ENCODE measurements at places on chromosomes 6 and 20.

GRCh38 chr20:62621251-62622110, 20.8 kb upstream of the SLCO4A1 start:
- DNase-seq = peak; percentile 77

GRCh38 chr6:103750603-103751002, 1109.1 kb downstream of the HACE1 start:
- DNase-seq = no peak

GRCh38 chr6:15987569-15987968, 141.3 kb upstream of the MYLIP start:
- no peak for DNase-seq

- no peak for DNase-seq
Observed at GRCh38 chr6:49050584-49050983, 412.5 kb downstream of the MMUT start.

DNA sequence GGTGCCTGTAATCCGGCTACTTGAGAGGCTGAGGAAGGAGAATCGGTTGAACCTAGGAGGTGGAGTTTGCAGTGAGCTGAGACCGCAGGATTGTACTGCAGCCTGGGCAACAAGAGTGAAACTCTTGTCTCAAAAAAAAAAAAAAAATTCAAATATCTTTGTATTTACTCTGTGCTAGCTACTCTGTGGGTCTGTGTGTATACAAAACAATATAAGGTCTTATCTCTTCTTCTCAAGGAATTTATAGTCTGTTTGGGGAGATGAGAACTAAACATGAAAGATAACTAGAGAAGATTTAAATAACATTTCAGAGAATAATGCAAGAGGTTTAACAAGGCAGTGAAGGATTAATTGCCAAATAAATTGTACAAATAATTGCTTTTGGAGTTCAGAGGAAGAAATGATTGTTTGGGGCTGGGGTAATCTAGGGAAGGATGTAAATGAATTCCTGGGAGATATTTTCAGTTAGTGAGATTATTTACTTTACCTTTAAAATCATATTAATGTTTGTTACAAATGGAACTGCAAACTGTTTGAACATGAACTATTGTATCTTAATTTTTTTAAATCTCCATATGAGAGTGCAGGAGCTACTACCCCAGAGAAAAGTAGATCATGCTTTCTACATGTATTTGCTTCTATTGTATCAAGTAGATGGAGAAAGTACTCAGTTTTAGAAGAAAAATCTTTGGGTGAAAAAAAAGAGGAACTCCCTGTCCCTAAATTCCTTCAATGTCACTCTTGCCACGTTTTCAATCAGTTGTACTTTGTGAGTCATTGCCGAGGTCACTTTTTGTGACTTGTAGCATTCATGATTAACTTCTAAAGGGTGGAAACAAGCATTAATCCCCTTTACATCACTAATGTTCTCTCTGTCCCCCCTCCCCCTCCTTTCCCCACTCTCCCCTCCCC, 39.0 kb downstream of the NCOA3 start:
- DNase-seq = no peak

GRCh38 chr6:144219056-144219685, 66.0 kb upstream of the UTRN start:
- DNase-seq = peak; percentile 65

DNA sequence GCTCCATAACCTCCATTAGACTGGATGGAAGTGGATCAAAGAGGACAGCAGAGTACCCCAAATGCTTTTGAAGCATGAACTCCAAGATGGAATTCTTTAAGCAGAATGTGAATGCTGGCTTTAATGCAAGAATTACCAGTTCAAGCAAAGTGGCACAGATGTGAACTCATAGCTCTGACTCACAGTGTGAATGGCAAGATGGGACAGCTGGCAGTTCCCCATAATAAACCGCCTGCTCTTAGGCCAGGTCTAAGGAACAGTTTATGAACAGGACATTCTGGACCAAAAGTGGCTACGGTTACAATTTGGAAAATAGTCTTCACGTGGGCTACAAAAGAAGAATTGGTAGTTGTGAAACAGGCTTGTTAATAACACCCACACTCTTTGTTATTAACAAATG, 76.5 kb downstream of the SPTLC3 start:
- no peak for DNase-seq

DNA sequence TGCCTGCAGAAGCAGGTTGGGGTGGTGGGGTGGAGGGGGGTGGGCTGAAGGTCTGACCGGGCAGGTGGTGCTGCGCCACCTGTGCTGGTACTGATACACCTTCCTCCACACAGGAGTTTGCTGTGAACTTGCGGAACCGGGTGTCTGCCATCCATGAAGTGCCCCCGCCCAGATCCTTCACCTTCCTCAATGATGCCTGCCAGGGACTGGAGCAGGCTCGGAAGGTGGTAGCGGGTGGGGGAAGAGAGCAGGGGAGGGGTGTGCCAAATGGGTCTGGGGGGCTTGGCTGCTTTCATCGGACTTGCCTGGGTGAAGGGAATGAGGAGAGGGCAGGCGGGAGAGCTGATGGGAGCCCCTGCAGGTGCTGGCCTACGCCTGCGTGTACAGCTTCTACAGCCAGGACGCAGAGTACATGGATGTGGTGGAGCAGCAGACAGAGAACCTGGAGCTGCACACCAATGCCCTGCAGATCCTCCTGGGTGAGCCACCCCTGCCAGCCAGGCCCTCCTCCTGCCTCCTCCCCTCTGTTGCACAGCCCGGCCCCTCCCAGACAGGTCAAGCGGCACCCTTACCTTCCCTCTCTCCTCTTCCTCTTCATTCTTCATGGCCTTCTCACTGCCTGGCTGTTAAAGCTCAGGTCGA, 6.7 kb downstream of the DNPH1 start:
- no peak for DNase-seq

- no peak for DNase-seq
Observed at GRCh38 chr20:13857961-13858360, 73.1 kb downstream of the NDUFAF5 start.

- DNase-seq = peak; percentile 63
Observed at GRCh38 chr6:127547215-127547614, 28.1 kb upstream of the MTCL3 start.

DNA sequence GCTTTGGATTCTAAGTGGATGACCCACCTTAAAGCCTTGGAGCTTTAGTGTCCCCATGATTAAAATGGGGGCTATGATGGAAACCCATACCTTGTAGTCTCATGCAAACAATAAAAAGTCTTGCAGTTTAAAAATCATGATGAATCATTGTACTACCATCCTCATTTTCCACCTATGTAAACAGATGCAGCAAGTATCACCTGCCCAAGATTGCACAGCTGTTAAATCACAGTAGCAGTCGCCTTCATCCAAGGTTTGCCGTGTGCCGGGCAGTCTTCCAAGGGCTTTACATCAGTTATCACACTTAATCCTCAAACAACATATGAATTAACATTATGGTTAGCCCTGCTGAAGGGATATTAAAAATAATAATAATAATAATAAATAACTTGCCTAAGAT, 210.3 kb downstream of the FOXA2 start:
- no peak for DNase-seq

- DNase-seq = peak; percentile 93
Observed at GRCh38 chr6:107493158-107494057, 3.5 kb downstream of the SOBP start.

DNA sequence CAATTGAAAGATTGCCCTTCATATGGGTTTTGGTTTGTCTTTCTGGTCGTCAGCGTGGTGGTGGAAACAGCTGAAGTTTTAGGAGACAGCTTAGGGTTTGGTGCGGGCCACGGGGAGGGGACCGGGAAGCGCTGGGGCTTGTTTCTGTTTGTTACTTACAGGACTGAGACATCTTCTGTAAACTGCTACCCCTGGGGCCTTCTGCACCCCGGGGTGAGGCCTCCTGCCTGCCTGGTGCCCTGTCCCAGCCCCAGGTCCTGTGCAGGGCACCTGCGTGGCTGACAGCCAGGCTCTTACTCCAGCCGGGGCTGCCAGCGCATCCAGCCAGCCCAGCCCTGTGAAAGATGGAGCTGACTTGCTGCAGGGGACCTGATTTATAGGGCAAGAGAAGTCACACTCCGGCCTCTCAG, 22.8 kb downstream of the NPEPL1 start:
- no peak for DNase-seq

DNA sequence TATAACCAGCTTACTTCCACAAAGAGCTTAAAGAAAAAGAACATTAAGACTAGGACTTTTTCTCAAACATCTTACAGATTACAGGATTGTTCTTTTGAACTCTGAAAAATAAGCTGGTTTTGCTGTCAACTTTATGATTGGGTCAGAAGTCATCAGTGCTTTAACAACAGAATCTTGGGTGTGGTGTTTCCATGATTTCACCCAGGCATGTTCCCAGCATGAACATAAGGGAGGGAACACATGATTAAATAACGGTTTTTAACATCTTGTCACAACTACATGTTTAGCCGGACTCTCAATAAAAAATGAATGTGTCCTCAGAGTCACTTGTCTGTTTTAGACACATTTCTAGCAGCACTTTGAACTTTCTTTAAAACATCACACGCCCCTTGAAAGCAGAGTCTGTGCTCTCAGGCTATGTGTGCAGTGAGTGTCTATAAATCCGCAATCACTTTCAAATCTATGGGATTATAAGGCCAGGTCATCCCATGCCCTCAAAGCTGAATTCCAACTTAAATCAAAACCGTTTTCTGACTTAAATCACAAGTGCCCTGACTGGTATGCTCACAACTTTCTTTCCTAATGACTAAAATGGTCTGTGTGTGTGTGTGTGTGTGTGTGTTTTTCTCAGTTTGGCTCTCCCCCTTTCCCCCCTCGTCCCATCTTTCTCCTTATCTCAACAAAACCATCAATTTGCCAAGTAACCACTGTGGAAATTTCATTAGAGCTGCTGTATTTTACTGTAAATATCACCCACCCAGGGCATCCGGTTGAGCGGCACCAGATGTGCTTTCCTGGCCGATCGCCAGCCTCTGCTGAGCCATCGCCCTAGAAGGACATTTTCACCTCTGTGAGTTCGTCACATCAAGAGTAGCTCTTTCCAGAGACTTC, 216.8 kb upstream of the DTNBP1 start:
- peak; percentile 79 for DNase-seq

DNA sequence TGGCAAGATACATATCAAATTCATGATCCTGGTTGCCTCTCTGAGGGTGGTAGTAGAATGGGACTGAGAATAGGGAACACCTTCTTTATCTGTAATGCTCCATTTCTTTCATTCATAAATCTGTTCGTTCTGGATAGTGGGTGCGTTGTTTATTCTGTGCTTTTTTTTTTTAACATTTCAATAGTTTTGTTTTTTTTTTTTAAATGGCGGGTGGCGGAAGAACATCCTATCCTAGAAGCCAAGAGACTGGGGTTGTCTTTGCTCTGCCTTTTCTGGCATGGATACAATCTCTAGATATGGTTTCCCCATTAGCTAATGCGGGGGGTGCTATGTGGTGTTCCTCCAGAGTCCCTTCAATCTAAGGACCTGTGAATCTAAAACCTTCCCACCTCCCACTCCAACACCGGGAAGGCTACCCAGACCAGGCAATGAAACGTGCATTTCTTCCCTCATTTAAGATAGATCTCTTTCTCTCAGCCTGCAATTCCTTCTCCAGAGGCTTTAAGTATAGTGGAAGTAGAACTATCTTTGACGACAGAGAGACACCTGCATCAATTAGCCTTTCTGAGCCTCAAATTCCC, 883 bp upstream of the CCDC28A start:
- peak; percentile 49 for DNase-seq

- no peak for DNase-seq
Observed at GRCh38 chr6:3531481-3531880, 74.6 kb upstream of the SLC22A23 start.

GRCh38 chr20:44646023-44646640, 5.4 kb downstream of the ADA start:
- DNase-seq = no peak

- peak; percentile 30 for DNase-seq
Observed at GRCh38 chr6:72042088-72042487, 155.7 kb downstream of the RIMS1 start.

DNA sequence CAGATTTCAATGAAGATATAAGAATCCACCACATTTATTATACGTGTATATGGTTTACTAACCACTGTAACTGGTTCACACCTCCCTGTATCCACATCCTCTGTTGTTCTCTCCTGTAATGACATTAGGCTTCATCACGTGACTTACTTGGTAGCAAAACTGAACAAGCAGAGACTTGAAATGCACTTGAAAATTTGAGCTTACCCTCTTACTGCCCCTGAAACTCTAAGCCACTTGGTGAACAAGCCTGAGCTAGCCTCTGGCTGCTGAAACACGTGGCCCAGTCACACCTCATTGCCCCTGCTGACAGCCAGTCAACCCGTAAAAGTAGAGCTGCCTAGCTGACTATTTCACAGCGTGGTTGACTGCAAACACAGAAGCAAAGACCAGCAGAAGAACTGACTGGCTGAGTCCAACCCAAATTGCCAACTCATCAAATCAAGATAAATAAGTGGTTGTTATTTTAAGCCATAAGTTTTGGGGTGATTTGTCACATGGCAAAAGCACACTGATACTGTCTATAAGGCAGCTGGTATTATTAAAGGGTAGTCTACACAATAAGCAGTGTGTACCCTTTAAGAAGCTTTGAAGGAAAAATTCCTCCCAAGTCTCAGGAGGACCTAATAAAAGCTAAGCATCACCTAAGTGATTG, 109.0 kb downstream of the RALGAPA2 start:
- DNase-seq = peak; percentile 48

GRCh38 chr6:41682056-41682477, 43.8 kb downstream of the MDFI start:
- peak; percentile 96 for DNase-seq

GRCh38 chr6:160919723-160920440, 71.7 kb upstream of the MAP3K4 start:
- no peak for DNase-seq

GRCh38 chr6:41570259-41570615, 24.1 kb downstream of the FOXP4 start:
- peak; percentile 42 for DNase-seq

GRCh38 chr6:25387483-25387882, 108.3 kb downstream of the CARMIL1 start:
- no peak for DNase-seq

GRCh38 chr20:62638055-62638570, 4.2 kb upstream of the SLCO4A1 start:
- DNase-seq = no peak

DNA sequence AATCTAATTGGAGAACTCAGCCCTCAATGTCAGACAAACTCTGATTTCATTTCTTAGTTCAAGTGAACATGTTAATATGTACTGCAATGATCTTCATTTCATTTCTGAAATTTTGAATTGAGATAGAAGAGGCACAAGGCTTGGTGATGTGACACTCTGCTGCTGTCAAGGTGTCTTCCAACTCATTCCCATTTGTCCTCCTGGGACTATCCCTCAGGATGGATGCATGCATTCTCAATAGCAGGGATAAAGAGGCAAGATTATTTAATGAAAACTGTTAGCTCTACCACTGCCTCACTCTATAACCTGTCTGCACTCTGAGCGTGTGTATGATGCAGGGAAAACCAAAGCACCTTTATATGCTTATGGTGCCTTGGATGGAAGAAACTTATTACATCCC, 78.7 kb downstream of the PLCB1 start:
- DNase-seq = no peak

GRCh38 chr6:168397012-168397411, 44.0 kb upstream of the SMOC2 start:
- no peak for DNase-seq

- no peak for DNase-seq
Observed at GRCh38 chr6:22658934-22659333, 89.6 kb downstream of the HDGFL1 start.
